ENCODE measurements at places on chromosomes 11 and 22. TPM values are rescaled to one million over a fixed set of nuclear protein-coding genes. Genes with fewer than 3 reads are reported as not detected.
A peak's percentile ranks its signal among the peaks of the same experiment; 100 is the strongest.

- DNase-seq: no peak
These were observed 619 bp downstream of the SART1 start for GRCh38 chr11:65962141-65962564.

The CPSF7 gene
- polyA plus RNA-seq: 35.3 TPM

DNA sequence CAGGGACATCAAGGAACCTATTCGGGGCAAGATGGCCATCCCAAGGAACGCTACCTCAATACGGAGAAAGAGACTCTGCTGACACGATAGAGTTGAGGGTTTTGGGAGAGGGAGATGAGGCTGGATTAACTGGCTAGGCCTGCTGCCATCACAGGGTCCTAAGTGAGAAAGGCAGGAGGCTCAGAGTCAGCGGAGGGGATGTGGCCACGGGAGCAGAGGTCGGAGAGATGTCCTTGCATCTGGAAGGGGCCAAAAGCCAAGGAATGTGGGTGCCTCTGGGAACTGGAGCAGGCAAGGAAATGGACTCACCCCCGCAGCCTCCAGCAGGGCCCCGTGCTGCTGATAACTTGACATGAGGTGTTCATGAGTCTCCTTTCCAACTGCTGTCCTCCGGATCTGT lies 31.0 kb upstream of the RFPL3 start:
- DNase-seq: peak; percentile 43

DNA sequence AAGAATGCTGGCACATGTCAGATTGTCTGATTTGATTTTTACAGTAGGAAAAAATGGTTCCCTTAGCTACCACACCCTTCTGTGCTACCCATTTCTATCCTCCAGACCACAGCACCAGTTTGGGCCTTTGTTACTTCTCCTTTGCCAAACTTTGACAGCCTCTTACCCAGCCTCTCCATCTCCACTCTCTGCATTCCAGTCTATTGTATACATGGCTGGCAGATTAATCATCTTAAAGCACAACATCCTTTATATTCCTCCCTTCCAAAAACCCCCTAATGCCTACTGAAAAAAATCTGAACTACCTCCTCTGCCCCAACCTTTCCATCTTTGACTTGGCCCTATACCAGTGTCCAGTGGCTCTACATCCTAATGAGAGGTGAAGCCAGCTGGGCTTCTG lies 10.8 kb upstream of the PANX1 start:
- no peak for DNase-seq

GRCh38 chr11:64477675-64478074 lies 113.3 kb upstream of the SLC22A12 start:
- DNase-seq: no peak

GRCh38 chr11:63244862-63245261 lies 1.5 kb upstream of the SLC22A25 start:
- no peak for DNase-seq

DNA sequence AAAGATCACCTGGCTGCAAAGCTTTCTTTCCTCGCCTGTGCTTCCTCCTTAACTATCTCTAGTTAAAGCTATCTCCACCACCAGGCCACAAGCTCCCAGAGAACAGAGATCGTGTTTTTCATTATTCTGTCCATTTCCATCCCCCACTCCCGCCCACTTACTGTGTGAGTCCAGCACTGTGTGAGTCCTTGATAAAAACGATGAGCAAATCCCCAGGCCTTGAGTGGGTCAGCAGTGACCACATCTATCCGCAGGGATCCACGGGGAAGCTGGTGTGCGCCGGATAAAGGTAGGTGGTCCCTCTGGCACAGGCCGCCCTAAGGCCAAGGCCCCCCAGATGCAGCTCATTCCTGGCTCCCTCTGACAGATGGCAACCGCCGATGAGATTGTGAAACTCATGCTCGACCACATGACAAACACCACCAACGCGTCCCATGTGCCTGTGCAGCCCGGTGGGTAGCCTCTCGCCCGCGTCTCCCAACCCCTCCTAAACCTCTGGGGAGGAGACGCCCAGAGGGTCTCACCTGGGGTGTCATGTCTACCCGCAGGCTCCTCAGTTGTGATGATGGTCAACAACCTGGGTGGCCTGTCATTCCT lies 9.3 kb downstream of the TKFC start:
- DNase-seq: no peak

The SCGB1C1 gene
- not detected for polyA plus RNA-seq

Measured in spleen (tissue), 13 donors.